ENCODE measurements at places on chromosomes 7 and 10.

DNA sequence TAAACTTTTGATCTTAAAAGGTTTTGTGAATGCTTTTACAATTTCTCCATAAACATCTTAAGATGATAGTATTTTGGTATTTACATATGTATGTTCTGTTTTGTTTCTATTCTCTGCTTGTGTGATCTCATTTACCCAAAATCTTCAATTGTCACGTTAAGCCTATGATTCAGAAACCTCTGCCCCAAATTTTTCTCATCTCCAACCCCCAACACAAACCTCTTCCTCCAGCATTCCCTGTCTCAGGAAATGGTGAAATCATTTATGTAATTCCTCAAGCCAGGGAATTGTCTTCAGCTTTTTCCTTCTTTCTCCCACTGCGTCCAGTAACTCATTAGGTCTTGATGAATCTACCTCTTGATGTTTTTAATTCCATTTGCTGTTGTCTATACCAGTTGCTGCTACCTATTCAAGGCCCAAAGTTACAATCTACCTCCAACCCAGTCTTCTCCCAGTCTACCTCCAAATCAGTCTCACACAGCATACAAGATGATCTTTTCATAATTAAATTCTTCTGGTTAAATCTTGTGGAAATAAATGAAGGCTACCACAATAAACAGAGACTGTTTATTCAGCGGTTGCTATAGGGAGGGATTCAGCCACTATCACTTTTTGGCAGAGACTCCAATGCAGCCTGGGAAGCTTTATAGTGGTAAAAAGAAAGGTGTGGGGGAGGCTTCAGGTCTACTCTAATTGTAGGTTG, 5.8 kb downstream of the CFAP69 start:
- DNase-seq, result no peak

DNA sequence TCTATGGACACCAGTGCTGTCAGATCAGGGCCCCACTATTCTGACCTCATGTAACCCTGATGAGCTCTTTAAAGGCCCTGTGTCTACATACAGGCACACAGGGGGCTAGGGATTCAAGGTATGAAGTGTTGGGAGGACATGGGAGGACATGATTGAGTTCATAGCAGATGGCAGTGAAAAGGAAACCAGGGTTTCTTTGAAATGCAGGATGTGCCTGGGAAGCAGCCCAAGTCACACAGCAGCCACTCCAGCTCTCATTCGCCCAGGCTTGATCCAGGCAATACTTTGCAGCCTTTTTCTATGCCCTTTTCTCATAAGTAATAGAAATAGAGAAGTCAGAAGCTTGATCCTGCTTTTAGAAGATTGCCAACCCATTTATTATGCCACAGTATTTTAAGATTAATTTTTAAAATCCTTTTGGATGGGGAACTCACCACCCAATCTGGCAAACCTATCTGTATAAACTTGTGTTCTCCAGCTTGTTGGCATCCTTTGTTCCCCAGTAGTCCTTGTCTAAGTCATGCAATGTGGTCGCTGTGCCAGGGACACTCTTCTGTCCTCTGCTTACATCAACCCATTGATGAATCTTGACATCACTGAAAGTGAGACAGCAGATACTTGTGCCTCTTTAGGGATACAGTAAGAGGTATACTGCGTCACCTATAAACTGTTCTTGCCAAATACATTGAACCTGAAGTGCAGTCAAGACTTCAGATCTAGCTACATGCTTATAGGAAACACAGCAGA, 95.0 kb downstream of the TAF3 start:
- DNase-seq, result no peak

- no peak for DNase-seq
Measured at GRCh38 chr10:125774581-125775191, 935 bp downstream of the MMP21 start.

- DNase-seq, result no peak
Measured at GRCh38 chr7:155395176-155395797, 62.6 kb upstream of the EN2 start.

GRCh38 chr10:103905441-103905840, 12.5 kb downstream of the STN1 start:
- no peak for DNase-seq

DNA sequence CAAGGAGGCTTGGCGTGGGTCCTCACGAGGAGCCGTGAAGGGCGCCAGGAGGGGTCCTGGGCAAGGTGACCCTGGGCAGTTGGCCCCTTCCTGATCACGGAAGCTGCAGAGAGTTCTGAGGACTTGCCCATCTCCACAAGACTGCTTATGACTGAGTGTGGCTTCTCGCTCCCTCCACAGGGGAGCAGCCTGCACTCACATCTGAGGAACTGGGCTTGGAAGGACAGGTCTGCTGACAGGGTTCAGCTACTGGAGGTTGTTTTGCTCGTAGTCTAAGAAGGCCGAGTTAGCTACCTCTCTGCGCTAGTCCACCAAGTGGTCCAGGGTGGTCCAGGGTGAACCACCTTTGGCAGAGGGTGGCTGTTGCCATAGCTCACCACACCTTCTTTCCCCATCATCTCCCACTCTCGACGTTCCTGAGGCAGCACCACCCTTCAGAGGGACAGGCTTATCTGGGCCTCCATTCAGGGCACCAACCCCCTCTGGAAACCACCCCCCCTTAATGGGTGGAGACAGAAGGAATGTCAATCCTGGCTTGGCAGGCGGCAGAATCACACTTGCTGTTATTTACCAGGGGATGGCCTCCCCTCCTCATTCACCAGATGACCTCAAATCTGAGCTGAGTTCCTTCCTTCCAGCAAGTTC, 38.2 kb downstream of the FAM53B start:
- no peak for DNase-seq

DNA sequence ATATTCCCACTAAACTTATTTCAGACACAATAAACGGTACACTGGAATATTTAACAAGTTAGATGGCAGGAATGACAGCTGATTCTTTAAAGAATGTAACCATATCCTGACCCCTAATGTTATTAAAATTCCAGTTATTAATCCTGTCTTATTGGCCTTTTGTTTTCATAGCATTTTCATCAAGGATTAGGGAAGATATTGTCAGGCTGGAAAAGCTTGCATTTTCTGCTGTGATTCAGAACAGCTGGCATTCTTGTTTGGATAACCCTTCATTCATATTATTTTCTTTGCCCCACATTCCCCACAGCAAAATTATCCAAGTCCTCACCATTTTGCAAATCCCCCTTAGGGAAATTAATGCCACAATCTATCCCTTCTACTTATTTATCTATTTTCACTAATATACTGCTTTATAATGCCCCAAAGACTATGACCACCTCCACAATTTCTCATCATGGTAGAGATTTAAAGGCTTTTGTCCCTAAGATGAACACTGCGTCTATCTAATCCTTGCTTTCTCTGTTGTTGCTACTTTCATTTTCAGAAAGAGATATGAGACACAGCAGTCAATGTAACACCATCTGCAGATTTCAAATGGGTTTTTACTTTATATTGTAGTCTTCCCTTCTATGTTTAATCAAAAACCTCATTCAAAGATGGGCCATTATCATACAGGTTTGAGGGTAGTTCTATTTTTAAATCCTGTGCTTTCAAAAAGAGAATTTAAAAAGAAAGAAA, 475.1 kb downstream of the PARD3 start:
- DNase-seq, result no peak

GRCh38 chr7:26574476-26574875, 282.8 kb downstream of the SNX10 start:
- DNase-seq, result no peak

DNA sequence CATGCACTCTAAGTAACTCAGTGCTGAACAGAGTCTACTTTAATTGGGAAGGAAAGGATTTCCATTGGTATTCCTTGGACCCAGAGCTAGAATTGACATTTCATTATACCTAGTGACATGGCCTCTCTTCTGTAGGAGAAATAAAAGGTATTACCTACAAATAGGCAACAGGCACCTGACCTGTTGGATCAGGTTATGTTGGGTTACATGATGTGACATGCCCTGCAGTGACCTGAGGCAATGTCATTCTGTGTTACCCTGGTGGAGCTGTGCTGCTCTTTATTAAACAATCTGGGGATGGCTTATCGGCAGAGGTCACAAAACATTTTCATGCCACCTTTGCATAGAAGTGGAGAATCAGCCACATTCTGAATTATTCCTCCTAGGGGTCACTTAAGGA, 427.7 kb downstream of the MDFIC start:
- no peak for DNase-seq

- no peak for DNase-seq
Measured at GRCh38 chr10:49388161-49388560, 7.7 kb downstream of the DRGX start.
